ENCODE measurements at places on chromosomes 2 and 18.

DNA sequence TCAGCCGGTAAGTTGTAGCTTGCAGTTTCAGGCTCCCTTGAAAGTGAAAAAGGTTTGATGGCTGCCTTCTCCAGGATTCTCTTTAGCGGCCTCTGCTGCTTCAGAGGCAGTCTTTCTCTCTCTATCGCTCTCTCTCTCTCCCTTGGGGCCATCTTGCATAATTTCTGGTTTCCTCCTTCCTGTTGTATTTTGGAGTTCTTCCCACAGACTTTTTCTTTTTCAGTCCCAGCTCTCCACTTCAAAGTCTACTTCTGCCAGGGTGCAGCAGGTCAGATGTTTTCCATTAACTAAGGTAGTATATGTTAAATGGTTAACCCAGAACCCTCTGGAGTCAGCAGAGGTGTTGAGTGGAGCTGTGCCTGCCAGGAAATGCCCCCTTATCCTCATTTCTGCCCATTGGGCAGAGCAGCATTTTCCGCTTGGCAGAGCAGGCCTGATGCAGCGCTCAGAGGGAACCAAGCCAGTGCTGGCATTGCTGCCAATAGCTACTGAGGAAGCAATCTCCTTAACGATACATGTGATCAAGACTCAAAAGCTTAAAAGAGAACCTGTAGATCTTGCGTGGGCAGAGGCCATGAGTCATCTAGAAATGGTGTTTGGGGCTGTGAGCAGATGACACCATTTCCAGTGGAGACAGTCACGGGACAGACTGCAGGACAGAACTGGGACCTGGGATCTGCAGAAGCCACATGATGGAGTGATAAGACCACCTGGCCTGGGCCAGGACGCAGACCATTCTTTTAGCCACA is 20.8 kb downstream of the DBI start:
- DNase-seq, result peak; percentile 40

- no peak for DNase-seq
Observed at GRCh38 chr2:65353927-65354326, 78.5 kb downstream of the SPRED2 start.

DNA sequence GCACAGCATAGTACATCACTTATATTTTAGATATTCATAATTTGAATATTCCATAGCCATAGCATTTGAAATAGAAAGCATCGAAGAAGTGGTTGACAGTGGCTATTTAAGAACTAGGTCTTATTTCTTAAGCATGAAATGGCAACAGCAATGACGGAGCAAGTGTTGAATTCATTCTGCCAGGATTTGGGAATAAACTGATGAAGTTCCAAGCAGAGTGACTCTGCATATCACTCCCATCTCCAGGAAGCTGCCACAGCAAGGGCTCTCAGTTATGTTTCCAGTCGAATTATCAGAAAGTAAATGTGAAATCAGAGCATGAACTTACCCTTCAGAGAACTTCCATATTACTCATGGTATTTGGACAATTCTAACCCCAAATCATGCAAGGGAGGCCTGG is 208.1 kb downstream of the IKZF2 start:
- no peak for DNase-seq

- DNase-seq, result no peak
Observed at GRCh38 chr18:30991397-30991796, 51.1 kb downstream of the DSC3 start.

DNA sequence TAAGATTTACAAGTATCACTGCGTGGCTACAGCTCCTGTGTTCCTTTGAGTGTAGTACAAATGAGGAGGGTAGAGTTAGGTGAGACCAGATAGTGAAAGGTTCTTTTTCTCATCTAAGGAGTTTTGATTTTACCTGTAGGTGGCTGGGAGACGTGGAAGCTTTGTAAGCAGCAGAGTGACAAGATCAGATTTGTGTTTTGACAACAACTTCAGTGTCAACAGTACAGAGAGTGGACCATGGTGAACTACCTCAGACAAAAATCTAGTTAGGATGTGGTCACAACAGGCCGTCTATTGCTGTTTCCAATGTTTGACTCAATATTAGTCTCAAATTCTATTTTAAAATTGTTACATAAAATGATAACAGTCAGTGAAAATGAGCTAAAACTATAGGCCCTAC is 20.3 kb upstream of the UGP2 start:
- no peak for DNase-seq

- DNase-seq, result no peak
Observed at GRCh38 chr2:132252894-132253264, 91.1 kb upstream of the ANKRD30BL start.

Data from activated CD4-positive, alpha-beta T cell treated with anti-CD3 and anti-CD28 coated beads, Interleukin-2, amount 50 U/mL, for 4 hours (primary cell).